ENCODE measurements at places on chromosomes 2 and 18. TPM values are rescaled to one million over a fixed set of nuclear protein-coding genes. Genes with fewer than 3 reads are reported as not detected.

GRCh38 chr2:79984476-79984875 is 320.1 kb downstream of the LRRTM1 start:
- no peak overlapping the region for H3K27ac ChIP-seq
- peaks cover 4% of the 10 kb centered on the region for H3K27me3 ChIP-seq
- no peaks in the 10 kb centered on the region for H3K4me1 ChIP-seq

GRCh38 chr2:216108310-216108966 is 710 bp upstream of the XRCC5 start:
- H3K27me3 ChIP-seq: no peaks in the 10 kb centered on the region
- peaks cover 16% of the 10 kb centered on the region for H3K36me3 ChIP-seq
- DNase-seq: no peak
- H3K27ac ChIP-seq: peak overlapping the region; percentile 100

GRCh38 chr2:55482186-55482884 is 37.2 kb upstream of the CFAP36 start:
- no peaks in the 10 kb centered on the region for H3K36me3 ChIP-seq
- DNase-seq: no peak
- peaks cover 5% of the 10 kb centered on the region for H3K4me1 ChIP-seq
- H3K27me3 ChIP-seq: no peaks in the 10 kb centered on the region
- H3K27ac ChIP-seq: peak overlapping the region; percentile 5

GRCh38 chr2:84160453-84160852 is 298.6 kb downstream of the SUCLG1 start:
- no peak overlapping the region for H3K4me3 ChIP-seq
- DNase-seq: no peak

- H3K4me1 ChIP-seq: peaks cover 36% of the 10 kb centered on the region
- H3K36me3 ChIP-seq: no peaks in the 10 kb centered on the region
- no peak overlapping the region for H3K4me3 ChIP-seq
- no peaks in the 10 kb centered on the region for H3K27me3 ChIP-seq
Measured at GRCh38 chr2:174005801-174006419, 40.7 kb upstream of the SP3 start.

DNA sequence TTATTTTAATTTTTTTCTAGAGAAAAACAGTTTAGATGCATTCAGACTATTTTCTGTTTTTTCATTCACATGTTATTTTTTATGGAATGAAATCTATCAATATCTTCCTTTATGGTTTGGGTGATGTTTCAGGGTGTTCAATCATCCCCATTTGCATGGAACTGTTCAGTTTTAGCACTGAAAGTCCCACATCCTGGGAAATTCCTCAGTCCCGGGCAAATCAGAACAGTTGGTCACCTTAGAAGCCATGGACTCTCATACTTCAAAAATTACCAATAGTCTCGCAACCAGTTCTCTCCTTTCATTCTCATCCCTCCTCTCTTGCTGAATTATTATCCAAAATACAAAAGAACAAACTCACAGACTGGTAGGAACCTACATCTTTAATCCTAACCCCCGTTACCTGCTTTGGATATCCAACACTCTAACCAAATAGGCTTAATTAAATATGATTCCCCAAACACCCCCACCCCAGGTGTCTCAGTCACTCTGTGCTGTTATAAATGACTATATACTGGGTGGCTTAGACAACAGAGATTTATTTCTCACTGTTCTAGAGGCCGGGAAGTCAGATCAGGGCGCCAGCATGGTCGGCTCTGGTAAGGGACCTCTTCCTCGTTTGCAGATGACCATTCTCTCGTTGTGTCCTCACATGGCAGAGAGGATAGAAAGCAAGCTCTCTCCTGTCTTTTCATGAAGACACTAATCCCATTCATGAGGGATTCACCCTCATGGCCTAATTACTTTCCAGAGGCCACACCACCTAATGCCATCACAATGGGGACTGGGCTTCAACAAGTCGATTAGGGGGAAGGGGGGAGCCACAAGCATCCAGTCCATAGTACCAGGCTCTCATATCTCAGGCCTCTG is 57.7 kb upstream of the SLC1A4 start:
- no peak for DNase-seq
- H3K27me3 ChIP-seq: peaks cover 44% of the 10 kb centered on the region
- H3K4me1 ChIP-seq: no peaks in the 10 kb centered on the region
- no peak overlapping the region for H3K27ac ChIP-seq
- no peak overlapping the region for H3K4me3 ChIP-seq

GRCh38 chr2:160062292-160063005 is at the start of gene PLA2R1:
TSS of gene PLA2R1 (minus strand) at chr2:160062615. CDS start at chr2:160062403, 212 bp downstream.
- no peaks in the 10 kb centered on the region for H3K36me3 ChIP-seq
- no peaks in the 10 kb centered on the region for H3K27me3 ChIP-seq
- peaks cover 12% of the 10 kb centered on the region for H3K4me1 ChIP-seq
- H3K4me3 ChIP-seq: peak within 1 kb of the TSS; percentile 90
- peak within 1 kb of the TSS; percentile 88 for H3K27ac ChIP-seq

DNA sequence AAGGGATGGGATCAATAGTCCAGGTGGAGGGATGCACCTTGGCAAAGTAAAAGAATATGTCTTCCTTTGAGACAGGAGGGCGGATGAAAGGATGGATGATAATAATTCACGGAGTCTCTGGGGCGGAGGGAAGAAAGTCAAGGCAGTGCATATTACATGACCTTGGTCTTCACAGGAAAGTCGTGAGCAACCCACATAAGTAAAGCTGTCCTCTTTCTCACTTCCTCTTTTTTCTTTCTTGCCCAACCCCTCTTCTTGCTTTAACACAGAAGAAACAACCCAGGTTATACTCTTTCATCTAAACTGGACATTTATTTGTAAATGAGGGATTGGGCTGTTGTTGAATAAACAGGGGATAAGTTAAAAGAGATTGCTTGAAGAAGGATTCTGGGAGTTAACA is 168.7 kb upstream of the SKOR2 start:
- no peak overlapping the region for H3K27ac ChIP-seq
- peaks cover 50% of the 10 kb centered on the region for H3K27me3 ChIP-seq
- no peaks in the 10 kb centered on the region for H3K36me3 ChIP-seq
- peaks cover 4% of the 10 kb centered on the region for H3K4me1 ChIP-seq
- no peak overlapping the region for H3K4me3 ChIP-seq

DNA sequence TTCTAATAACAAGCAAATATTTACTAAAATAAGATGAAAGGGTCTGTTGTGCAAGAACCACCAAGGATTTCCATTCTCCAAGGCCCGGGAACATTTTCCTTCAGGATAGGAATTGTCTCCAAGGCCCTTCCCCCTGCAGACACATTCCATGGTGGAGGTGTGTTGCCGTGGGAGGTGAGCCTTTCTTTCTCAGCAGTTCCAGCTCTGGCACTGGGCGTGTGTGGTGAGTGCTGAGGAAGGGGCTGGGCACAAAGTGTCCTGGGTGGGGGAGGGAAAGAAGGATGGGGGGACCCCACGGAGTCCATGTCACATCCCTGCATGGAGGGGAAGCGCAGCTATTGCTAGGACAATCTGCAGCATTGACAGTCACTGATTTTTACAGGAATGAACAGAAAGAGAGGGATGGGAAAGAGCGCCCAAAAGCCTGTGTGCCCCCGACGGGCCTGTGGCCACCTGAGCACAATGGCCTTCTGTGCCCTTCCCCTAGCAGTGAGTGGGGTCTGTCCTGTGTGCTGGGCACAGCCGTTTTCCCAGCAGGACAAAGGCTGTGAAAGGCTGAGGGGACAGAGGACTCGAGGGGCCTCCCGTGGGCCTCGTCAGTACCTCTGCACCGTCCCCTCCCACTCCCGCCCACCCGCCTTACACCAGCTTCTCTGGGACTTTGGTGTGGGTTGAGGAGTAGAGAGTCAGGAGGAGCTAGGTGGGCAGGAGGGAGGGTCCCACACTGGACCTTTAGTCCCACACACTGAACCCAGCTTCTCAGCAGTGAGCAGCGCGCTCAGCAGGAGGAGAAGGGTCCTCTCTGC is 79.8 kb downstream of the PTGR3 start:
- peak; percentile 31 for DNase-seq
- no peak overlapping the region for H3K27ac ChIP-seq
- H3K27me3 ChIP-seq: peaks cover 18% of the 10 kb centered on the region
- no peaks in the 10 kb centered on the region for H3K36me3 ChIP-seq
- no peaks in the 10 kb centered on the region for H3K4me1 ChIP-seq
- no peak overlapping the region for H3K4me3 ChIP-seq

- no peak overlapping the region for H3K27ac ChIP-seq
- peaks cover 20% of the 10 kb centered on the region for H3K27me3 ChIP-seq
- no peaks in the 10 kb centered on the region for H3K36me3 ChIP-seq
- H3K4me3 ChIP-seq: no peak overlapping the region
- no peak for DNase-seq
Measured at GRCh38 chr2:45273412-45274249, 264.4 kb upstream of the SIX2 start.

DNA sequence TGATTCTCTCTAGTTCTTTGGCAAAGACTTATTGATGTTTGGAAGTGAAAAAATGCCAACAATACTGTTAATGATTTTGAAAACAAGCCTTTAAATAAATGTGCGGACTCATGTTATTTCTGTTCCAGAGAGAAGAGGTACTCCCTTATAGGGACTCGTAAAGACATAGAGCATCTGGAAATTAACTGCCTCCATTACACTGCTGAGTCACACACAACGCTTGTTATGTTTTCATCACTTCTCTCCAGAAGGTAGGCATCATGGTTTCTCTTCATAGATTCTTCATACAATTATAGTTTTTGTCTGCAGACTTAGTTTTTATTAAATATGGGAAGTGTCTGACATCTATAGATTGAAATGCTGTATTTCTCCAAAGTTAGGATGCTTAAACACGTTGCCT is 302.5 kb upstream of the EPC2 start:
- H3K27ac ChIP-seq: no peak overlapping the region
- no peaks in the 10 kb centered on the region for H3K4me1 ChIP-seq
- H3K36me3 ChIP-seq: peaks cover 33% of the 10 kb centered on the region
- no peak for DNase-seq
- no peak overlapping the region for H3K4me3 ChIP-seq

DNA sequence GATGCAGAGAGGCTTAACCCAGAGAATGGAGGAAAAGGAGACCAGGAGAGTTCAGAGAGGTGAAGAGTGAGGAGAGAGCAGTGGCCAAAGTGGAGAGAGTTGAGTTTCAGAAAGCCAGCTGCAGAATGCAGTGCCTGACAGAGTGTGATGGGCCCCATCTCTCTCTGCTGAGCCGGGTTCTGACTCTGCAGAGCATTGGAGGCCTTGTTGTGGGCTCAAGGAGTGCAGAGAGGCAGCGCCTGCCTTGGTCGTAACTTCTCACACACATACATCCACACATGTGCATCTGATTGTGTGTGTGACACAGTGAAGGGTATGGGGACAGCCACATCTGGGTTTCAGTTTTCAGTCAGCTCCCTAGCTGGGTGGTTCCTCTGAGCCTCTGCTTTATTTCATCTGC is 58.8 kb downstream of the AGAP1 start:
- H3K27ac ChIP-seq: no peak overlapping the region
- H3K36me3 ChIP-seq: no peaks in the 10 kb centered on the region
- DNase-seq: no peak
- H3K4me3 ChIP-seq: no peak overlapping the region
- peaks cover 8% of the 10 kb centered on the region for H3K27me3 ChIP-seq

DNA sequence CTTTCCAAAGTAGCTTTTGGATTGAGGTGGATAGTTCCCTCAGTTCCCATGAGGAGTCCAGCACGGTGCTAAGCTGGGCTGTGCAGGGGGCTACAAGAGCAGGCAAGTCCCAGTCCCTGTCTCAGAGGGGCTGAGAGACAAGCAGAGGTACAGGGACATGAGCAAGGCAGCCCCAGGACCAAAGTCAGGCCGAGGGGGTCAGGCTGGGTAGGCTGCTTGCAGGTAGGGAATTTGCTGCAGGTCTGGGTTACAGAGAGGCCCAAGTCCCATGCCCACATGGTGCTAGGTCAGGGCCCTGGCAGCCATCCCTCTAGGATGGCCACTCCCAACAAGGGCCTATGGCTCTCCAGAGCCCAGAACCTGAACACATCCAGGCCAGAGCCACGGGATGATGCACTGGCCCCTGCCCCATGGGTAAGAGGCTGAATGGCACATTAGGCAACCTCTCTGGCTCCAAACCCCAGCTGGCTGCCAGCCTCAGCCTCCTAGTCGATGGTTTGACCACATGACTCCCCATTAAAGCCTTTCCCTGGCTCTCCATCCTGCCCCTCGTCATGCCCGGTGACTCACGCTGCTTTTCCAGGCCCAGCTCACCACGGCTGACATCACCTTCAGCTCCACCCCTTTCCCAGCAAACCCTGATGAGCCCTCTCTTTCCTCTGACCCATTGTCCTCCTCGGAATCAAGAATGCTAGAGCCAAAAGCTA is 83.7 kb downstream of the SDC1 start:
- no peak overlapping the region for H3K4me3 ChIP-seq
- peaks cover 55% of the 10 kb centered on the region for H3K4me1 ChIP-seq
- DNase-seq: no peak
- H3K36me3 ChIP-seq: no peaks in the 10 kb centered on the region
- no peaks in the 10 kb centered on the region for H3K27me3 ChIP-seq
- no peak overlapping the region for H3K27ac ChIP-seq

GRCh38 chr2:218149098-218149497 is 17.7 kb downstream of the CXCR1 start:
- H3K36me3 ChIP-seq: no peaks in the 10 kb centered on the region
- no peaks in the 10 kb centered on the region for H3K4me1 ChIP-seq
- DNase-seq: no peak
- no peak overlapping the region for H3K27ac ChIP-seq

- peaks cover 2% of the 10 kb centered on the region for H3K27me3 ChIP-seq
- H3K36me3 ChIP-seq: no peaks in the 10 kb centered on the region
- no peak overlapping the region for H3K4me3 ChIP-seq
- DNase-seq: no peak
Measured at GRCh38 chr18:53698907-53699306, 525.6 kb downstream of the MBD2 start.

DNA sequence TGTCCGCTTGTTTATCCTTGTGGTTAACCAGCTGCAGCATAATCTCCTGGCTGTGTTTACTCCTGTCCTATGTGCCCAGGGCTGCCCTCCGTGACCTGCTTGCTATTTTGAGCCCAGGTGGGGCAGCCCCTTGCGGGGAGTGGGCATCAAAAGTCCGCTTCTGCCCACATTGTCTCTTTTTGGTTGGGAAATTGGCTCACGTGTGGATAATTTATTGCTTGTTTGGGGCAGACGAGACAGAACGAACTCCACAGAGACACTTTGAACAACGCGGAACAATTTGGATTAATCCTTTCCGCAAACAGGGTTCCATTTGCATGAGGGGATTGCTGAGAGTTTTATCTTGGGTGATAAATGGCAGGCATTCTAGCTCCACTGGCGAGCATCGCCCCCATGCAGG is 8.1 kb upstream of the CXCR4 start:
- peaks cover 76% of the 10 kb centered on the region for H3K27me3 ChIP-seq
- no peaks in the 10 kb centered on the region for H3K36me3 ChIP-seq
- DNase-seq: no peak
- H3K4me3 ChIP-seq: no peak overlapping the region

GRCh38 chr2:45664635-45665261 is 13.3 kb downstream of the PRKCE start:
- no peak overlapping the region for H3K27ac ChIP-seq
- no peaks in the 10 kb centered on the region for H3K27me3 ChIP-seq
- H3K36me3 ChIP-seq: no peaks in the 10 kb centered on the region

GRCh38 chr2:118058951-118059350 is 29.3 kb upstream of the INSIG2 start:
- no peaks in the 10 kb centered on the region for H3K36me3 ChIP-seq
- no peak for DNase-seq
- H3K27ac ChIP-seq: no peak overlapping the region
- peaks cover 88% of the 10 kb centered on the region for H3K27me3 ChIP-seq

The NEB gene
- total RNA-seq: 0.92 TPM

The LMAN2L gene
- total RNA-seq: 33.3 TPM

The CCDC74A gene
- 9.6 TPM for total RNA-seq

The CFAP53 gene
- 0.65 TPM for total RNA-seq

The RNF152 gene
- 28.6 TPM for total RNA-seq

The DSG1 gene
- 0.09 TPM for total RNA-seq

The IL1F10 gene
- total RNA-seq: not detected

The EHD3 gene
- total RNA-seq: 13.2 TPM

The SNTG2 gene
- total RNA-seq: not detected

The SLC9A4 gene
- total RNA-seq: 0.11 TPM

The EIPR1 gene
- 26.4 TPM for total RNA-seq

The SPP2 gene
- not detected for total RNA-seq
